ENCODE measurements at places on chromosomes 4 and X.

DNA sequence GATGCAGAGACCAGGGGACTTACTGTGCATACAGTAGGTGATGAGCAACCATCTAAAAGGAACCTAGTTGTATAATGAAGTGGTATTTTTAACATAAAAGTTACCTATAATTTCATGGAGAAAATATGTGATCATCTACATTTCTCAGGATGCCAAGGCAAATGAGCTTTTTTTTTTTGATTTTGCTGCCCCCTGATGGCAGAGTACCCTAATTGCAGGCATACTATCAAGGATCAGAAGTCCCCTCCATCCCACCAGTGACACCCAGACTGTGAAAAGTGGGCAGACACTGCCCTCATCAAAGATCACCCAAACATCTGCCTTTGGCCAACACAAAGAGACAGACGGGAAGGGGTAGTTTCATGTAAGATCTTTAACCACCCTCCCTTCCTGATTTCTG lies 9.6 kb upstream of the ABLIM2 start:
- DNase-seq = no peak

DNA sequence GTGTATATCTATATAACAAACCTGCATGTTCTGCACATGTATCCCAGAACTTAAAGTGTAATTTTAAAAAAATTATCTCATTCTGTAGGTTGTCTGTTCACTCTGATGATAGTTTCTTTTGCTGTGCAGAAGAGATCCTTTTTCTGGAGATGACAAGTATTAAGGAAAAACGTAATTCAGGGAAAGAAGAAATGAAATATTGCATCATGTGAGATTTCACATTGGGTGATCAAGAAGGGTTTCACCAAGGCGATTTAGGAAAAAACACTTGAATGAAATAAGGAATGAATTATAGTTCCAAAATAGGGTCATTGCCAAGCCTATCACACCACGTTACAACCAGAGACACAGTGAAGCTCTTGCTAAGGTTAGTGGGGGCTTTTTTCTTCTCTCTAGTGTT lies 227.9 kb downstream of the HNRNPD start:
- DNase-seq = no peak

- DNase-seq = no peak
Measured at GRCh38 chr4:166172619-166173018, 299.6 kb downstream of the TLL1 start.

GRCh38 chr4:78337244-78338020 lies 214.1 kb upstream of the ANXA3 start:
- DNase-seq = no peak

DNA sequence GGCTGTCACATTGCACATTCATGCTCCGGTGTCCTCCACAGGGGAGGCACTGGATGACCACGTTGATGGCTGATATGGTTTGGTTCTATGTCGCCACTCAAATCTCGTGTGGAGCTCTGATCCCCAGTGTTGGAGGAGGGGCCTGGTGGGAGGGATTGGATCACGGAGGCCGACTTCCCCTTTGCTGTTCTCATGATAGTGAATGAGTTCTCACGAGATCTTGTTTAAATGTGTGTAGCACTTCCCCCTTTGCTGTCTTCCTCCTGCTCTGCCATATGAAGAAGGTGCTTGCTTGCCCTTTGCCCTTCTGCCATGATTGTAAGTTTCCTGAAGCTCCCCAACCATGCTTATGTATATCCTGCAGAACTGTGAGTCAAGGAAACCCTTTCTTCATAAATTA lies 22.3 kb upstream of the NAT8L start:
- no peak for DNase-seq

DNA sequence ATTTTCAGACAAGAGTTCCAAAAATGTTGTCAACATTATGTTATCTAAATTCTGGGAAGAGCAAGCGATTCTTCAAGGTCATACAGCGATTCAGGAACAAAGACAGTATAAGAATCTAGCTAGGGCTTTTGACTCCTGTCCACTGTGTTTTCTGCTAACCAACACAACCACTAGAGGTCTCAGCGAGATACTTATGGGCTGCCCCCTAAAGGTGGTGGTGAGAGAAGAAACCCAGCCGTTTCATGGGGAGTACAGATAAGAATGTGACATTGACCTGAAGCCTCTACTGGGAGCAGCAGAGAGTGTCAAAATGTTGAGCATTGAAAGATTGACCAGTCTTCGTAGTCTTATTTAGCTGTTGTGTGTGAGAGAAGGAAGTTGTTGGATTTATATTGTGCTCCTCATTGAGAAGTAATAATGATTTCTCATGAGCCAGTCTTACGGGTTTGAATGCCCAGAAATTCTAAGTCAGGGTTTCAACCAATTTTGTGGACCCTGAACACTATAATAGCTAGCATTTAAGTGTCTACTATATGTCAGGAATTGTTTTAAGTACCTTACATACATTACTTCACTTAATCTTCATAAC lies 168.3 kb downstream of the SPRY1 start:
- peak; percentile 2 for DNase-seq

- no peak for DNase-seq
Measured at GRCh38 chr4:134935320-134935719, 733.7 kb upstream of the PABPC4L start.

DNA sequence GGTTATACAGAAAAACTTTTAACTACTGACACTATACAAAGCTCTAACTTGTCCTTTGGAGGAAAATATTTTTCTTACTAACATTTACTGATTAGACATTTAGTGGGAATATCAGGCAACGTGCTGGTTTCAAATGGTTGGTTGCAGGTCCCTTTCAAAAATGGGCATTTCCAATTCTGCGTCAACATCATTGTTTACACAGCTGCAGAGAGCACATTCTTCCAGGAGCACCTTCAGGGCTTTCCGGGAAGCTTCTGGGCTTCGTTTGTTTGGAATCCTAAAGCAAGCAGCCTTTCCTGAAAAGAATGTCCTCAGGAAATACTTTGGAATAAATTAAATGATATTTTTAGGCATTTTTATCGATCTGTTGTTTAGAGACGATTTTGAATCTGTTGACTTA lies 289.7 kb downstream of the TRIML1 start:
- no peak for DNase-seq

DNA sequence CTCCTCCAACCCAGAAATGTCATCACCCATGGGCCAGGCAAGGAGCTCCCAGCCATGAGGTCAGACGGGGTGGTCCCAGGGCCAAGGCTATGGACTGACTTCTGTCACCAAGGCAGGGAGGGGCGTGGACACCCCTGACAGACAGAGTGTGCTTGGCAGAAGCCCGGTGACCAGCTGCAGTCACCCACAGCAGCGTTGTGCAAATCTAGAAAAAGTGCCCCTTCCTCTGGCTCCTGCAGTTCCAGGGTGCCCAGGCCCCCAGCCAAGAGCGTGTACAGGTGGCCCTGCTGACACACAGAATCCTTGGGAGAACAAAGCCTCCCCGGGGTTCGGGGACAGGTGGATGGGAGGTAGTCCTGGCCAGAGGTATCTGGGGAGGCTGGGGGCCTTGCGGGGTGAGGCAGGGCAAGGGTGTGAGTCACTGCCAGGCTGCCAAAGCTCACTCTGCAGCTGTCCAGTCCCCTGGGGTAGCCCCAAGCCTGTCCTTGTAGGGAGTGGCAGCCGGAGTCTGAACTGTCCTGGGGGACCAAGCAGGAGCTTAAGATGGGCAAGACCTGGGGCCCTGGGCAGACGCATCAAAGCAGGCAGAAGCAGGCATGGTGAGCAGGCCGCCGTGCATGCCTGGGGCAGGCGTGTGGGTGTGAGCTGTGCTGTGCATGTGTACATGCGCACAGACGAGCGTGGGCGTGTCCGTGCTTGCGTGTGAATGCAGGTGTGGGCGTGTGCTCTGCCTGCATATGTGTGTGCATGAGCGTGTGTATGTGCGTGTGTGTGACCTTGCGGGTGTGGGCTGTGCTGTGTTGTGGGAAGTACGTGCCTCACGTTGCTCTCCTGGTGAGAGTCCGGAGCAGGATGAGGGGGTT lies 3.3 kb downstream of the MYL5 start:
- DNase-seq = no peak

DNA sequence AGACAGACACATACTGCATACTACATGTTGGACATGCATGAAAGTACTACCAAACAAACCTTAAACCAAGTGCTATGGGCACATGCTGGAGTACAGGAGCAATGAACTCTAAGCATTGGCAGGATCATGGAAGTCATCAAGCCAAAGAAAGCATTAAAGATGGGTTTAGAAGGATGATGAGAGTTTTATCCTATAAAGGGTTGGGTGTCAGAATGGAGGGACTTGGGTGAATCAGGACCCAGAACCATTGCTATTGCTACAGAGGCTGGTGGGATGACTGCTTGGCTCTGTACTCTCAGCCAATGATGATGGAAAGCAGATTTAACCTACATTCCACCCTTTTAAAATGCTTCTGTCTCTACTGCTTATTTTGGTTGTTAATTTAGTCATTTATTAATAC lies 233.9 kb upstream of the EDA2R start:
- no peak for DNase-seq

- no peak for DNase-seq
Measured at GRCh38 chr4:140331876-140332275, 41.6 kb upstream of the SCOC start.

GRCh38 chr4:52037689-52038102 lies 403 bp downstream of the SGCB start:
- peak; percentile 30 for DNase-seq

GRCh38 chr4:1406981-1407656 lies 877 bp upstream of the NKX1-1 start:
- DNase-seq = no peak

DNA sequence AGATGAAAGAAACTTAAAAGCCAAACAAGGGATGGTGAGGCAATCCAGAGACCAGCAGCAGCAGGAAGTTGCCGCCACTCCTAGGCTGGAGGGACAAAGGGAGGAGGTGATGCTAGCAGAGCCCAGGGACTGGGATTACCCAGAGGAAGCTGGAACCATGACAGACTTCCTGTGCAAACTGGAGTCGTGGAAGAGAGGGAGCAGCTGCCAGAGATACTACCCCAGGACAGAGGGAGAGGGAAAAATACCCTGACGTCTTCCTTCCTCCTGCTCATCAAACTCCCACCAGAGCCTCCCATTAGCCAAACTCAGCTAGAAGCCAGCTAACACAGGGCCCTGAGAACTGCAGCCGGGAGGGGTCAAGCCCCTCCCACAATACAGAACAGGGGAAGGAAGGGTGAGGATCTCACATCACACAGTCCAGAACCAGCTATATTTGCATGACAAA lies 101.2 kb upstream of the KLF3 start:
- DNase-seq = no peak
